ENCODE measurements at places on chromosomes 2 and 18.

DNA sequence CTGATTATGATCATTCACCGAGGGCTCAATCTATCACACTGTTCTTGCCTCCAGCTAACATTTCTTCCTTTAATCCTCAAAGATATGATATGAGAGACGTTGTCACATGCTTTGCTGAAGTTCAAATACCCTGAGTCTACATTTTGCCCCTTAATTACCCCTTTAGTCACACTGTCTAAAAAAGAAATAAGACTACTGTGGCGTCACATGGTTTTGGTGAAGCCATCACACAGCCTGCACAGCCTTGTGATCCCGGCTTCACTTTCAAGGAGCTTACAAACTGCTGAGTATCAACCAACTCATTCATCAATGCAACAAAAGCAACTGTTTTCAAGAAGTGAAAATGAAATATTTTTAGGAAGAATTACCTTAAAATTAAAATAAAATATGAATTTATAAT lies 31.9 kb upstream of the SOCS6 start:
- DNase-seq = no peak

- DNase-seq = no peak
Measured at GRCh38 chr2:190959911-190960788, 53.8 kb downstream of the STAT1 start.

GRCh38 chr2:86542814-86543213 lies 20.4 kb downstream of the CHMP3 start:
- no peak for DNase-seq

DNA sequence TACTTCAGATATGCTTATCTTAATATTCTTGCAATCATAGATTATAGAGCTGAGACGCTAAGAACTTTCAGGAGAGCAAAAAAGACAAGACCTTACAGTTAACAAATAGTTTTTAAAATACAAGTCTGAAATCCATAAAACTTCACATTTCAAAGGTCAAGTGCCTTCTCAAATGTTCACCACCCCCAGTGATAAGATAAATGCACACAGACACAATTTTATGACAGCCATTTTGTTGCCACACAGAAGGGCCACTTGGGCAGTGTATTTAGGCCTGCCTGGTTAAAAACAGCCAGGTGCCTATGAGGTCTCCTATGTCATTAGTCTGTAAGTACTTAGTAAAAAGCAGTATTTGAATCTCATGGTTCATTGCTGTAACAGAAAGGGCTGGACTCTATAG lies 8.1 kb upstream of the PSTPIP2 start:
- no peak for DNase-seq

DNA sequence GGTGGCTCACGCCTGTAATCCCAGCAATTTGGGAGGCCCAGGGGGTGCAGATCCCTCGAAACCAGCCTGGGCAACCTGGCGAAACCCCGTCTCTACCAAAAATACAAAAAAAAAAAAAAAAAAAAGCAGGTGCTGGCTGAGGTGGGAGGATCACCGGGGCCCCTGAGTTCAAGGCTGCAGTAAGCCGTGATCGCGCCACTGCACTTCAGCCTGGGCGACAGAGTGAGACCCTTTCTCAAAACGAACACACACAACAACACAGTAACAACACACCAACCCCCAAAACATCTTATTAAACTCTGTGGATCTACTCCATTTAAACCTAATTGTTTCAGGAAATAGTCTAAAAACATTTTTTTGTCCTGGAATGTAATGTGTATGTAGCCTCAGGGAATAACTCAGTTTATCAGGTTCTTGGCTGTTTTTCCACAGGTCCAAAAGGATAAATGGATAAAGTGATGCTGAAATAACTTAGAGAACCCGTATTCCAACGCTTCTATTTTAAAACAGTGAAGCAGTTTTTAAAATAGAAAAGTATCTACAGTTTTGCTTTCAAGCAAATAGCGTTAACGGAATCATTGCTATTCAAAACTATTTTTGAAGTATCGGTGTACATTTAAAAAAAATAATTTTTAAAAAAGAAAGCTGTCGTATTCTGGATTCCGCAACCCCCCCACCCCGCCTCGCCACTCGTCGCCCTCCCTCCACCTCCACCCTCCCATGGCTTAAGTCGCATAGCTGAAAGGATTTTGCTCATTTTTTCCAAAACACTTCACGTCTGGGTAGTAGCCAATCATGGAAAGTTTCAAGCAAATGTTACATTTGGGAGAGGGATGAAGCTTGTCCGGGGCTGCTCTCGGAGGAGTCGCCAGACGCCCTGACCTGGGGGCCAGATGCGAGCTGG lies 895 bp upstream of the GLS start:
- DNase-seq = no peak

DNA sequence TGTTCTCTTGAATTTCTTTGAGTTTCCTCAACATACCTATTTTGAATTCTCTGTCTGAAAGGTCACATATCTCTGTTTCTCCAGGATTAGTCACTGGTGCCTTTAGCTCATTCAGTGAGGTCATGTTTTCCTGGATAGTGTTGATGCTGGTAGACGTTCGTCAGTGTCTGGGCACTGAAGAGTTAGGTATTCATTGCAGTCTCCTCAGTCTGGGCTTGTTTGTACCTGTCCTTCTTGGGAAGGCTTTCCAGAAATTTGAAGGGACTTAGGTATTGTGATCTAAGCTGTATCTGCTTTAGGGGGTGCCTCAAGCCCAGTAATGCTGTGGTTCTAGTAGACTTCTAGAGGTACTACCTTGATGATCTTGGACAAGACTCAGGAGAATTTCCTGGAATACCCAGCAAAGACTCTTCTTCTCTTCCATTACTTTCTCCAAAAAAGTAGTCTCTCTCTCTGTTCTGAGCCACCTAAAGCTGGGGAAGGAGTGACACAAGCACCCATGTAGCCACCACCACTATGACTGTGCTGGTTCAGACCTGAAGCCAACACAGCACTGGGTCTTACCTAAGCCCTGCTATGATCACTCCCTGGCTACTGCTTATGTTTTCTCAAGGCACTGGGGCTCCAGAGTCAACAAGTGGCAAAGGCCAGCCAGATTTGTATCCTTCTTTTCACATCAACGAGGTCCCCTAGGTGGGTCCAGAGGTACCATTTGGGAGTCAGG lies 852.0 kb downstream of the BCL11A start:
- no peak for DNase-seq

DNA sequence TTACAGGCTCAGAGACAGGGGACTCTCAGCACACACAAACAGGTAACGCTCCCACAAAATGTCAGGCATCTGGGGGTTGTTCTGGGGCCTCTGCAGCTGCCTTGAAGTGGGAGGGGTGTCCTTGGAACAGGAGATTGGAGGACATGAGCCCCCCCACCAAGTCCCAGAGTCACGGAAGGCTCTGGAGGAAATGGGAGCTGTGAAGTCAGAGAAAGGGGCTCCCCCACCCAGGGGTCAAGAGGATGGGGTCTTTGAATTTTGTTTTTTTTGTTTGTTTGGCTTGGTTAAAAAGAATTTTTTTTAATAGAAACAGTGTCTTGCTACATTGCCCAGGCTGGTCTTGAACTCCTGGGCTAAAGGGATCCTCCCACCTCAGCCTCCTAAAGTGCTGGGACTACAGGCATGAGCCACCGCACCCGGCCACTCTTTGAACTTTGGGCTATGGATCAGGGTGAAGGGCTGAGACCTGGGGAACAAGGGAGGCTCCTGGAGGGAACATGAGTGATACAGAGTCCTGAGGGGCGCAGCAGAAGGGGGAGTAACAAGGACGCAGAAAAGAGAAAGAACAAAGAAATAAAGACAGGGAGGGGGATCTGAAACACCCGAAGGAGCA lies 46.8 kb downstream of the TNS1 start:
- DNase-seq = no peak

DNA sequence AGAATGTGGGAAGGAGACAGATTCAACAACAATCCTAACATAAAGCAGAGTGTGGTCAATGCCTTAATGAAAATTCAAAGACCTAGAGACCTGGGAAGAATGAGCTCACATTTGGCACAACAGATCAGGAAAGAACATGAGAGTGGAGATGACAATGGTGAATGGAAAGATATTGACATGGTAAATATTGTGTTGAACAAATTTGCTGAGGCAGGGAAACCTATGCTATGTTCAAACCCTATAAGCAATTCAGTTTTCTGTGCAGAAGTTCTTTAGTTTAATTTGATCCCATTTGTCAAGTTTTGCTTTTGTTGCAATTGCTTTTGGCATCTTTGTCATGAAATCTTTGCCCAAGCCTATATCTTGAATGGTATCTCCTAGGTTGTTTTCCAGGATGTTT lies 199.4 kb upstream of the LRRTM4 start:
- DNase-seq = no peak

GRCh38 chr2:120433816-120434290 lies 87.9 kb downstream of the INHBB start:
- DNase-seq = no peak

- DNase-seq = no peak
Measured at GRCh38 chr2:7927691-7928090, 754.2 kb upstream of the ID2 start.

GRCh38 chr2:2879071-2879470 lies 498.5 kb downstream of the EIPR1 start:
- DNase-seq = no peak

DNA sequence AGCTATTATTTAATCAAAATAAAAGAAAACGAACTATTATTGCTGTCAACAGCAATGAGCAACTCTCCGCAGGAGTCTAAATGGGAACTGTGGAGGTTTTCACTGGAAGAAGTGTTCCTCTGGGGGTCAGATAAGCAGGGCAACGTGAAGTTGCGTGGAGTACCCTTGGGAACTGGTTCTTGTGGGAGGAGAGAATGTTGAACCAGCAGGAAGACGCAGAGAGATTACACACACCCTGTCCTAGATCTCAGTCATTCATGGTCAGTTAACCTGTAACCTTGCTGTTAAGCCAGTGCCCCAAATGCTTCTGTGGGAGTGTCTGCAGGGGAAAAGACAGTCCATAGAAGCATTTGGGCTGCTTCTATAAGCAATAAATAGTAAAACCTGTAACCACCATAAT lies 20.4 kb upstream of the CABLES1 start:
- no peak for DNase-seq

- no peak for DNase-seq
Measured at GRCh38 chr2:120396013-120396860, 50.3 kb downstream of the INHBB start.

GRCh38 chr2:32768387-32769174 lies 140.7 kb downstream of the TTC27 start:
- no peak for DNase-seq

- DNase-seq = no peak
Measured at GRCh38 chr18:74420481-74420880, 36.6 kb downstream of the DIPK1C start.

DNA sequence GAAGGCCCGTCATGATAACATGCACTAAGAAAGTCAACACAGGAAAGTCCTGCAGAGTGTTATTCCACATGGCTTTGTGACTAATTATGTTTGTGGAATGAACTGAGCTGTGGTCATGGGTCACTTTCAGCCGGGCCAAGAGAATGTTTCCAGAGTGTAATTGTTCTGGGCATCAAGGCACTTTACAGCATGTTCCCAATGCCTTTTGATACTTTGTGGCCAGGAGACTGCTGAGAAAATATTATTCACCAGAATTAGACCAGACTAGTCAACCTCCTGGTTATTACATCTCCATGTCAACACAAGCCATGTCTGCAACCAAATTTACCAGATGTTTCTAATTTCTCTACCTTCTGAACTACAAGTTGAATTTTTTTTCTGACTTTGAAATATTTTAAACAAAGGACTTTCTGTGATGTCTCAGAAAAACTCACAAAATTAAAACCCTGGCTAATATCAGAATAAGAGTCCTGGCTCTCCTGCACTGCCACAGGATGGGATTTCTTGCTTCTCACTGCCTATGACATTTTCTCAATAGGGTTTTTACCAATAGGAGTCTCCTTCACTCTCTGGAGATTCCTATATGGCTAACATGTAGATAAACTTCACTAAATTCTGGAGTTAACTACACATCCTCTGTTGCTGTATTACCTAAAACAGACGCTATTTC lies 90.6 kb upstream of the WDR75 start:
- DNase-seq = no peak

DNA sequence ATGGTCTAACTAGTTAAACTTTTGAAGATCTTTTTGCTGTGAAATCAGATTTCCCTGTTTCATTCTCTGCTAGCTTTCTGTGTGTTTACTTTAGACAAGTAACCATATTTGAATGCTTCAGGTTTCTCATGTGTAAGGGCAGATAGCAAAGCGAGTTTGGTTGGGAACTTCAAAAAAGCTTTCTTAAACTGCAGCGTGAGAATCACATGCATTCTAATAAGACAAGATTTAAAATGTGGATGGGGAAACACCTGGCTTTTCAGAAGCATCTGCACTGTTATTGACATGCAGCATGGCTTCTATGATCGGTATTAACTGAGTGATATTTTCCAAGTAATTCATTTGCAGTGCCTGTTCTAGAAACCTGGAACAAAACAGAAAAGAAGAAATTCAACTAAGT lies 119.3 kb downstream of the ABCA12 start:
- no peak for DNase-seq

GRCh38 chr2:106991866-106992265 lies 105.9 kb upstream of the ST6GAL2 start:
- DNase-seq = no peak

GRCh38 chr18:28884304-28884703 lies 707.4 kb upstream of the CDH2 start:
- no peak for DNase-seq

GRCh38 chr2:228838819-228839218 lies 432.3 kb downstream of the PID1 start:
- no peak for DNase-seq

DNA sequence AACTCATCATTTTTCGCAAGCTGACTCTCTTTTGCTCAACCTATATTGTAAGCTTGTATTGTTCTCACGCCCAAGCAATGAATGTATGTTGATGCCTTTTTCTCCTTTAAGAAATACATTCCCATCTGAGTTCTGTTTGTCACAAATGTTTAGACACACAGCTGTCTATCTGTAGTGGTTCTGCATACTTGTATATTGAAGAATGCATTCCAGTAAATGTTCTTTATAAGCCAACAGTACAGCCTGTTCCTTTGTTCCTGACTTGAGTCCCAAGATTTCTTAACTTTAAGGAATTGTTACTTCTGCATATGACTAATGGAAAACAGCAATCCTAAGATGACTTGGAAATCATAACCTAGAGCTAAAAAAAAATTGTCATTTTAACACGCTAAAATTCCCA lies 849.1 kb upstream of the POU3F3 start:
- no peak for DNase-seq

GRCh38 chr2:88067189-88067588 lies 436 bp upstream of the SMYD1 start:
- no peak for DNase-seq
